GM12864 (cell line): ENCODE measurements at places on chromosomes 7 and 10.

- DNase-seq = no peak
These were observed 33.2 kb downstream of the NRF1 start for GRCh38 chr7:129644634-129645230.

DNA sequence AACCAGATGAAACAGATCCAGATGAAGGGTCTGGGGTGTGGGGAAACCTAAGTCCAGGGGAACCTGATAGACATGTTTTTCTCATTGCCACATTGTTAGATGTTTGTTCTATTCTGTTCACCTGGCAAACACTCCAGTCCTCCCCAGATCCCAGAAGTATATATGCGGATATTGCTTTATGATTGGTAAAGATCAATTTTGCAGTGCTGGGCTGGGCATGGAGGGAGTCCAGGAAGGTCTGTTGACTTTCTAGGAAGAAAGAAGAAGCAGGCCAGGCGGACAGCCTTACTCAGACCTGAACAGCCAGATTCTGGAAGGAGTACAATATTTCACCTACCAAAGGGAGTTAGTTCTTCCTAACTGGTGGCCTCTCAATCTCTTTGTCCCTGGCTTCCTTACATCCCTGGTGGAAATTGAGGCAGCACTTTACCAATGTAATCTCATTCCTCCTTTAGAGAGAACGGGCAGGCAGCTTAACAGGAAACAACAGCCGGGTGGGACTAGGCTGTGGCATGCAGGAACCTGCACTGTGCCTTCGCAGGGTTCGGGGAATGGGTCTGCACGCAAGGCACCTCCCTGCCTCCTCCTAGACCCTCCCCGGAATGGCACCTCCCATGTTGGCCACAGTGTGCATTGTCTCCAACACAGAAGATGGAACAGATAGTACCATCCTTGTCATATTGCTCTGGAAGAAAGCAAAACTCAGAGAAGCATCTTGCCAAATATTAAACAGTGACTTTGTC lies 930 bp downstream of the GIMAP6 start:
- no peak for DNase-seq

DNA sequence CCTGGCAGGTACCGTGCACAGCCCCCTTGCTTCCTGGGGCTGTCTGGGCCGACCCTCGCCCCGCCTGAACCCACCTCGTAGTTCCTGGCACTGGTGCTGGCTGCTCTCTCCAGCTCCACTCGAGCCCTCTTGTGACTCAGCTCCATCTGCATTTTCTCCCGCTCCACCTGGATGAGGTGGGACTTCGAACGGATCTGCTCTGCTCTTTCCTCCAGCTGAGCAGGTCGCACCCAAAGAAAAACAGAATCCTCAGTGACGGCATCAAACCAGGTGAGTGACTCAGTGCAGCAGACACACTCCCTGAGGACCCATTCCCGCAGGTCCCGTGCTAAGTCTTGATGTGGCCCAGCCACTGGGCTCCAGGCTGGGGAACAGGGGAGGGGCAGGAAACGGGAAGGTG lies 7.4 kb downstream of the MAD1L1 start:
- no peak for DNase-seq

- no peak for DNase-seq
These were observed 4.5 kb upstream of the DRGX start for GRCh38 chr10:49400365-49400764.

- DNase-seq = no peak
These were observed 22.0 kb upstream of the SLC35G1 start for GRCh38 chr10:93871671-93872204.

DNA sequence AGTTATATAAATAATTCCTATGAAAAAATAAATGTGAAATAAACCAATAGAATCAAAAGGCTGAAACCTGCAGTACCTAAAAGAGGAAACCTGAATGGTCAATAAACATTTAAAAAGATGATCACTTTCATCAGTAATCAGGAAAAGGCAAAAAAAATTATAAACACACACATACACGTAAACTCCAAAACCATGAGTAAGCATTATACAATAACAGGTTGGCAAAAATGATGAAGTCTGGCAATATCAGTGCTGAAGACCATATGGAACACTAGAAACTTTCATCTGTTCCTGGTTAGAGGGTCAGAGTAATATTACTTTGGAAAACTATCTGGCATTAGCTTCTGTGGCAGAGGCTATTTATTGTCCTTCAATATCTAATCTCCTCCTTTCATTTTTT lies 38.5 kb downstream of the PTF1A start:
- DNase-seq = no peak

DNA sequence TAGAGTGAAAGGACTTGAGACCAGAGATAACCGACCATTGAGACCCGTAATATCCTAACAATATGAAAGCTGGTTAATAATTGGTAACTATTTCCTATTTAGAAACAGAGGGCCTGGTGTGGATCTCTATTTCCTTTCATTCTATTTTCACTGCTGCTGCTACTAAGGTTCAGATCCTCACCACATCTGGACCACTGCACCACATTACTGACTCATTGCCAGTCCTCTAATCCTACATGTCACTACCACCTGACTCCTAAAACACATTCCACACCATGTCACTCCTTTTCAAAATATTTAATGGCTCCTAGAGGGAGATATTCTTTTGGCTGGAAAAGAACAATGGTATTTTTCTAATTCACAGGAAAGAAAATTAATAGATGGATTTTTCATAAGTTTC lies 6.4 kb downstream of the USP54 start:
- no peak for DNase-seq
